ENCODE measurements at places on chromosomes 4 and X. TPM values are rescaled to one million over a fixed set of nuclear protein-coding genes. Genes with fewer than 3 reads are reported as not detected.

CT47B1 gene
- total RNA-seq = not detected

SOX3 gene
- not detected for total RNA-seq

PRRG1 gene
- total RNA-seq = 15.3 TPM

SYP gene
- total RNA-seq = 0.18 TPM

RS1 gene
- total RNA-seq = not detected

MAP7D2 gene
- total RNA-seq = 1.2 TPM

TENM3 gene
- total RNA-seq = 6.3 TPM

FATE1 gene
- total RNA-seq = not detected

ARAP2 gene
- total RNA-seq = 1.5 TPM

SERTM2 gene
- not detected for total RNA-seq

SSX4B gene
- total RNA-seq = not detected

HMGN5 gene
- 2.0 TPM for total RNA-seq

CLCN5 gene
- 13.5 TPM for total RNA-seq

MAGEA9 gene
- not detected for total RNA-seq

COQ2 gene
- 7.4 TPM for total RNA-seq

SLC2A9 gene
- 0.74 TPM for total RNA-seq

TLR10 gene
- not detected for total RNA-seq

XAGE1A gene
- not detected for total RNA-seq

CT83 gene
- total RNA-seq = not detected

MAGEE2 gene
- total RNA-seq = not detected

FSTL5 gene
- total RNA-seq = not detected

ART3 gene
- not detected for total RNA-seq

NCAPG gene
- 60.1 TPM for total RNA-seq

MAGEC3 gene
- total RNA-seq = not detected

JCHAIN gene
- total RNA-seq = 18.2 TPM

Measured in fibroblast of the aortic adventitia (primary cell).